ENCODE measurements at places on chromosomes 4 and X.

- DNase-seq, result no peak
Observed at GRCh38 chrX:110402091-110402849, 43.6 kb downstream of the RTL9 start.

GRCh38 chrX:71997320-71997719 lies 86.7 kb downstream of the NHSL2 start:
- no peak for DNase-seq

GRCh38 chrX:54042609-54043021 lies 1.7 kb downstream of the PHF8 start:
- no peak for DNase-seq

DNA sequence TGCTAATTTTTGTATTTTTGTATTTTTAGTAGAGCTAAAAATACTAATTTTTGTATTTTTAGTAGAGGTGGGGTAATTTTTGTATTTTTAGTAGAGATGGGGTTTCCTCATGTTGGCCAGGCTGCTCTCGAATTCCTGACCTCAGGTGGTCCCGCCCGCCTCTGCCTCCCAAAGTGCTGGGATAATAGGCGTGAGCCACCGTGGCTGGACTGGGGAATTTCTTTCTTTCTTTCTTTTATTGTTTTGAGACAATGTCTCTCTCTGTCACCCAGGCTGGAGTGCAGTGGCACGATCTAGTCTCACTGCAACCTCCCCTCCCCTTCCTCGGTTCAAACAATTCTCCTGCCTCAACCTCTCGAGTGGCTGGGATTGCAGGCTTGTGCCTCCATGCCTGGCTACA lies 83.0 kb downstream of the FAM193A start:
- DNase-seq, result no peak

DNA sequence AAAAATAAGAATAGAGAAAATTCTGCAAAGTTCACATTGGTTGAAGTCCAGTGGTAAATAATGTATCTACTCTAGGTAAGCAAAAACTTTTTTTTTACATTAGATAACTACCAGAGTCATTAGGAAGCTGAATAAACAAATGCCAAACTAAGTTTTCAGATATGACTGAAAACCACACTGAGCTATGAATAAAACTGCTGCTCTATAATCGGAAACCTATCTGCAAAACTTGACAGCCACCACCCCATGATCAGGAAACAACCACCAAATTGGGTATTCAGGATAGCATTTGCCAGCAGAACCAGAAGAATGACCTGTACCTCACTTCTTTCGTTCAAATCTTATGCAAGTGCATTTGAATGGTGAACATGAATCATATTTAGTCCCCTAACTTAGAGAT lies 173.0 kb upstream of the TET2 start:
- DNase-seq, result no peak

DNA sequence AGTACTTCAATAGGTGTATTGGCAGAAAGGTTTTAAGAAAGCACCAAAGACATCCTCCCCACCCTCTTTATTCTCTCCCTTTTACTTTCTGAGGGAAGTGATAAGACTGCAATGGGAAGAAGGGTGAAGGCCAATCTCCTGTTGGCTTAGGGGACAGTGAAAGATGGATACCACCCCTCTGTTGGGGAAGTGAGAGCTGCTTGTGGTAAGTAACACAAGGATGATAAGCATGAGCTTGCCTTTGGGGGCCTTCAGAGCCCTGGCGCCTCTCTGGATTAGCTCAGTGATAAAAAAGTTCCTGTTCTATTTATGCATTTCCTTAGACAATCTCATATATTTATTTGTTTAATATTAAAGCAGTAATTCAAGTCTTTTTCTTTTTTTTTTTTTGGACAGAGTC lies 5.2 kb upstream of the KLF8 start:
- DNase-seq, result no peak

All from anterior cingulate cortex (tissue), 58 donors.